ENCODE measurements at places on chromosomes 16 and 17.

GRCh38 chr17:79609673-79610645, 892 bp downstream of the RBFOX3 start:
- no peak for DNase-seq

DNA sequence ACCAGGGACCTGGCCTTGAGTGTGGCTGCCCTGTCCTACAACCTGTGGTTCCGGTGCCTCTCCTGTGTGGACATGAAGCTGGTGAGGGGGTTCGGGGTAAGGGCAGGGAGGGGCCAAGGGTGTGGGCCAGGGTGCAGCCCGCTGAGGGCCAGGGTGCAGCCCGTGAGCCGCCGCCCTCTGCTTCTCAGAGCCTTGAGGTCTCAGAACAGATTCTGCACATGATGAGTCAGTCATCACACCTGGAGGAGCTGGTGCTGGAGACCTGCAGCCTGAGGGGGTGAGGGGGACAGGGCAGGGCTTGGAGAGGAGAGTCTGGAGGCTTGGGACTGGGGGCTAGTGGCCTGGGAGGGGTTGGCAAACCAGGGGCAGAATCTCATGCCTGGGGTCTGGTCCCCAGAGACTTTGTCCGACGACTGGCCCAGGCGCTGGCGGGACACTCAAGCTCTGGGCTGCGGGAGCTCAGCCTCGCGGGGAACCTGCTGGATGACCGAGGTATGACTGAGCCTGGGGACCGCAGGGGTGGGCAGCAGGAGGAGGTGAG, 2.2 kb downstream of the CARMIL2 start:
- DNase-seq = no peak

DNA sequence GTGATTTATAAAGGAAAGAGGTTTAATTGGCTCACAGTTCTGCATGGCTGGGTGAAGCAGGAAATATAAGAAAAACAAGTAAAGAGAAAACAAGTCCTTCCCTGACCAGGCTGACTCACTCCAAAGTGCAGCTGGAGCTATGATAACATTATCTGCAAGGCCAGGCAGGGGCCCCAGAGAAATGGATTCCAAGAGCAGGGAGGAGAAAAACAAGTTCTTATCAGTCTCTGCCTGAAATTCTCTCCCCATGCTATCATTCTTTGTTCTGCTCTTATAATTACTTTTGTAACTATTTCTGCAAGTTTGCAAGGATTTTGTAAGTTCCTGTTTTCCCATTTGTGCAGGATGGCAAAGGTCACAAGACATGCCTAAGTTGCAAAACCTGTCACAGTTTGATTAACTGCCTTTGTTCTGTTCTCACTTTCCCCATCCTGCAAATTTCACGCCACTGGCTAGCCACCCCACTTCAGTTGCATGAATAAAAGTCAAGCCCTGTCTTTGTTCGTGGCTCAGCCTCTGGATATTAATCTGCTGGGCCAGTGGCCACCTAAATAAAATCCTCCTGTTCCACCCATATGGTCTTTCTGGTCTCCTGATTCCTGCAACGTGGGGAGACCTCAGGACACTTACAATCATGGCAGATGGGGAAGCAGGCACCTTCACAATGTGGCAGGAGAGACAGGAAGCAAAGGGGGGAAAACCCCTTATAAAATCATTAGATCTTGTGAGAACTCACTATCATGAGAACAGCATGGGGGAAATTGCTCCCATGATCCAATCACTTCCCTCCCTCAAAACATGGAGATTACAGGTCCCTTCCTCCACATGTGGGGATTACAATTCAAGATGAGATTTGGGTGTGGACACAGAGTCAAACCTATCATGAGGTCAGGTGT, 13.1 kb downstream of the ABCA9 start:
- no peak for DNase-seq

GRCh38 chr17:56158915-56159825, 5.9 kb downstream of the ANKFN1 start:
- DNase-seq = no peak

DNA sequence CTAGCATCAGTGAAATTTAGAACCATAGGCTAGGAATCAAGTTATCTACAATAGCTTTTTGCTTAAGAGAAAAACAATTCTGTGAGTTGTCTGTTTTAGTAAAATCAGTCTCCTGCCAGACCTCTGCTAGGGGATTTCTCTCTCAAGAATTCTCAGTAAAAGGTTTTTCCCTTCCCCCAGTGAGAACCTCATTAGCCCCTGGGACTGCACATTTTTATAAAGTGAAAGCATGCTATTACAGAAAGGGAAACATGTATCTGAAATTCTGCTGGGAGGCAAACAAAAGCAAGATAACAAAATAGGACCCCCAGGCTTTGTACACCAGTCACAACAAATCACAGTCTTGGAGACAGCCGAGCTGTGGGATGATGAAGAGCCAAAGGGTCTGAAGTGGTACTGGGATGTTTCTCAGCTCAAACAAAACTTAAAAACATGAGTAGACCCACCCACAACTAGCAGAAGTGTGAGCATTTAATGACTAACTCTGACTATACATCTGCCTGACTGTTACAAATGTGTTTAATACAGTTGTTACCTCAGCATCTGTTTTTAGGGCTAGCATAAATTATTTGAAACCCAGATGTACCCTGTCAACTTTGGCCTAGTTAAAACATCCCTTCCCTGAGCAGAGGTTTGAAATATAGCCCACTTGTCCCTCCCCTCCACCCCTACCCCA, 20.0 kb upstream of the GLG1 start:
- DNase-seq = no peak
